ENCODE measurements at places on chromosomes 5 and 9.

DNA sequence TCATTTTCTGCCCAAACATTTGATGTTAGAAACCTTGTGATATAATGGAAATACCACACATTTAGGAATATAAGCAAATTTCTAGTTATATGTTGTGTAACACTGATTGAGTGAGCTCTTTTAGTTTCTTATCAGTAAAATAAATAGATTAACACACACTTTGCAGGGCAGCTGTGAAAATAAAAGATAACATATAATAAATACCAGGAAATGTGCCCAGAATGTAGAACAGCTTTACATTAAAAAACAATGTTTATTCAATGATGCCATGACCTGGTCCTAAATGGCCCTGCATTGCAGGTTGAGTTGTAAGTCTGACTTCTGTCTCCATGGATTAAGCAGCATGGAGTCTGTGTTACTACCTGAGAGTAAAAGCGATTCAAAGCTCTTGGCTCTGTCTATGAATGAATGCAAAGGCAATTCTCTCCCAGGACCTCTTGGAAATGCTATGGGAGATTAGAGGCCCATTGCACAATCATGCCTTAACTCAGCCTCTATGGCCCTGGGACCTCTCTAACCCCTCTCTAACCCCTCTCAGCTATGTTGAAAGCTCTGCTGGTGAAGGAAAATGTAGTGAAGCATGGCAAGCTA is 296.0 kb upstream of the ACTBL2 start:
- DNase-seq, result no peak

DNA sequence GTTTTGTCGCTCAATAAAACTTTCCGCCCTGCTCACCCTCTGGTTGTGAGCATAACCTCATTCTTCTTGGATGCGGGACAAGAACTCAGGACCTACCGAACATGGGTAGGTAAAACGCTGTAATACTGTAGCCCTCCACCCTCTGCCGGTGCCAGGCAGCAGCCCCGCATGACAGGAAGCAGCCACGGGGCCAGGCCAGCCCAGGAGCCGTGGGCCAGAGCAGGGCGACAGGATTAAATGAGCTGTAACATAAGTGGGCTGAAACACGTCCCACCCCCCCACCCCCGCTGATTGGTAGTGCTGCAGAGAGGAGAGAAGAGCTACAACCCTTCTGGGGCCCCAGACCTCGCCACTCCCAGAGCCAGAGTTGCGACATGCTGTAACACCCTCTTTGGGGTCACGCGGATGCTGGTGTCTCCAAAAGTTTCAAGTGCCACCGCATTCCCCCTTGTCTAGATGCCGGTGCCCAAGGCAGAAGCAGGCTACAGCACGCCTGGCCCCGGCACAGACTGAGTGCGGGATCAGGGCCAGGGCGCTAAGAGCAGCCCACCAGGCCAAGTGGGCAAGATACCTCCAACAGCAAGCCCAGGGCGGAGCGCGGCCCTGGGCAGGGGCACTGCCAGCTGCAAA is 81.8 kb downstream of the FBXW11 start:
- no peak for DNase-seq

DNA sequence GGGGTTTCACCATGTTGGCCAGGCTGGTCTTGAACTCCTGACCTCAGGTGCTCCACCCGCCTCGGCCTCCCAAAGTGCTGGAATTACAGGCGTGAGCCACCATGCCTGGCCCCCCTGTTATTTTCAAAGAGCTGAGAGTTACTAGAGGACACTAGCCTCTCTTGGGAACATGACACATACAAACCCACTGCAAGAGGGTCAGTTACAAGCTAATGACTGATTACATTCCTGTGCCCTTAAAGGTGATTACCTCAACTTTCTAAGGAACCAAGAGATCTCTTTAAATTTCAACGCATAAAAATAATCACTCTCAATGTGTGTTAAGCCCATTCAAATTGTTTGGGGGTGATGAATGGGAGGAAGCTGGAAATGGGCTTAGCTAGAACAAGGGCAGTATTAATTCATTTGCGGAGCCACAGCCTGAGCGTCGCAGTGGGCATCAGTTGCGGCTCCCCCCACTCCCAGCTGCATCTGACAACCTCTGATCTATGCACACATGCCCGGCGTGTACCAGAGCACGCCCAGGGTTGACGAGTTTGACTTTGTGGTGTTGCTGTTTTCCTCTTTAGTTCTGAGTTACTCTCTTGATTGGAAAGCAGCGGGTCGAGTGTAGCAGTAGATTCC is 146.9 kb downstream of the GOLPH3 start:
- DNase-seq, result no peak

DNA sequence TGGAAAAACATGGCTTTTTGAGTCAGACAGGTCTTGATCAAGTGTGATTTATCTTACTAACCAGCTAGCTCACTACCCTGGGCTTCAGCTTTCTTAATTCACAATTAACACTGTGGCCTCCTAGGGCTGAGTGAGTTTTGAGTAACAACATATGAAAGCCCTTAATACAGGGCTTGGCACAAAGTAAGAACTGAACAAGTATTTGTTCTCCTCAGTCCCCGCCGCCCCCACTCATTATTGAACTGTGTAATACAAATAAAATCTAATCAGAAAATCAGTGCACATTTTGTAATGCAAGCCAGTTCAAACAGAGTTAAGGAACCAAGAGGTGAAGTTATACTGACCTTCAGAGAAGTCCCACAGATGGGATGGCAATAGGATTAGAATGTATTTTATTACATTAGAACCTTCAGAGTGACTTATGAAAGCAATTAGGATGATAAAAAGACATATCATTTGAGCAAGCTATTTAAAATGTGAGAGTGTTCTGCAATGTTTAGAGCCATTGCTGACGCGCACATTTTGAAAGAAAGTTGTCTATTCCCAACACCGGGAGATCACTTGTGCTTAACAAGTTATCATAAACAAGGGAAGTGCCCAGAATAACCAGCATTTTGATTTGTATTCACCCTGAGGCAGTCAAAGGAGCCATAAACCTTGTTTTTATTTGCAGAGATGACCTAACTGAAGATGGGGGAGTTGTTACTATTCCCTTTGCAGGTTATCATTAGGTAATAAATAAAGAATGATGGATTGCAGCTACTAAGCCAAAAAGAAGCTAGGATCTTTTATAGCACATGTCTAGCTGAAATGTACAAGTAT is 19.4 kb downstream of the ADAMTS16 start:
- no peak for DNase-seq

GRCh38 chr9:88791105-88791805 is 200.0 kb upstream of the S1PR3 start:
- DNase-seq, result no peak

GRCh38 chr9:86487838-86488233 is 133.6 kb upstream of the TUT7 start:
- no peak for DNase-seq

DNA sequence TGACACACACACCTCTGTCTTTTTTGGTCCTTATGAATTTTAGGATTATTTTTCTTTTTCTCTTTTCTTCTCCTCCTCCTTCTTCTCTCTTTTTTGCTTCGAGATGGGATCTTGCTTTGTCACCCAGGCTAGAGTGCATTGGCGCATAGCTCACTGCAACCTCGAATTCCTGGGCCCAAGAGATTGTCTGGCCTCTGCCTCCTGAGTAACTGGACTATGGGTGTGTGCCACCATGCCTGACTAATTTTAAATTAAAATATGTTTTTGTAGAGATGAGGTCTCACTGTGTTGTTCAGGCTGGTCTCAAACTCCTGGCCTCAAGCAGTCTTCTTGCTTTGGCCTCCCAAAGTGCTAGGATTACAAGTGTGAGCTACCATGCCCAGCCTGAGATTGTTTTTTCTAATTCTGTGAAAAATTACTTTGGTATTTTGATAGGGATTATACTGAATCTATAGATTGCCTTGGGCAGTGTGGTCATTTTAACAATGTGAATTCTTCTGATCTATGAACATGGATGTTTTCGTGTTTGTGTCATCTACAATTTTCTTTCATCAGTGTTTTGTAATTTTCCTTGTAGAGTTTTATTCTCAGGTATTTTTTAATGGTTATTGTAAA is 7.7 kb downstream of the AHRR start:
- DNase-seq, result no peak

DNA sequence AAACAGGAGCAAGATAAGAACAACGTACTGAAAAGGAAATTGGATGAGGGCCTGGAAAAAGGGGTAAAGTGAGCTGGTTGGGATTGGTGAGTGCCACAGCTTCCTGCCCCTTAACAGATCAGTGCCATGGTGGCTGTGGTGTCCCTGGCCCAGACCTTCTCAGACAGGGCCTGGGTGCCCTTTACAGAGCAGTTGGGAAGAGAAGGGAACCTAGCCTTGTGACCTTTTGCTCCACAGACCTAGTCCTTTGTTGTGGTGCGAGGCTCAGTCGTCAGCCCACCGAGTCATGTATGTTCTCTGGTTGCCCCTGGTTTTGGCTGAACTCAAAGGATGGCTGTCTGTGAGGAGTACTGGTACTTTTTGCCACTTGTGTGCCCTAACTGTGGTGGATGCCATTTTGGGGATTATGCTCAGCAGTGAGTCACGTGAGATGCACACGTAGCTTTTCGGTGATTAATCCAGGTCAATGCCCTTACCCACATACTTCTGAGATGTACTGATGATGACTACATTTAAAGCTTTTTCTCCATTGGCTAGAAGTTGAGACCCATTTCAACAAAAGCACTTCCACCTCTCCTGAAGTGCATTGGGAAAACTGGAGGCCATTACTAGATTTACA is 48.4 kb downstream of the EXOSC2 start:
- no peak for DNase-seq

- no peak for DNase-seq
Observed at GRCh38 chr5:35046774-35047173, 975 bp downstream of the AGXT2 start.

GRCh38 chr5:30384171-30384570 is 809.3 kb upstream of the CDH6 start:
- no peak for DNase-seq

- peak; percentile 71 for DNase-seq
Observed at GRCh38 chr5:90558344-90559192, at the start of gene ADGRV1. ADGRV1 (plus strand) TSS chr5:90558797; CDS start chr5:90558896, 99 bp downstream.

GRCh38 chr5:56517011-56517416 is 283.9 kb upstream of the ANKRD55 start:
- DNase-seq, result no peak
